ENCODE measurements at places on chromosomes 12 and 14. TPM values are rescaled to one million over a fixed set of nuclear protein-coding genes. Genes with fewer than 3 reads are reported as not detected.

DNA sequence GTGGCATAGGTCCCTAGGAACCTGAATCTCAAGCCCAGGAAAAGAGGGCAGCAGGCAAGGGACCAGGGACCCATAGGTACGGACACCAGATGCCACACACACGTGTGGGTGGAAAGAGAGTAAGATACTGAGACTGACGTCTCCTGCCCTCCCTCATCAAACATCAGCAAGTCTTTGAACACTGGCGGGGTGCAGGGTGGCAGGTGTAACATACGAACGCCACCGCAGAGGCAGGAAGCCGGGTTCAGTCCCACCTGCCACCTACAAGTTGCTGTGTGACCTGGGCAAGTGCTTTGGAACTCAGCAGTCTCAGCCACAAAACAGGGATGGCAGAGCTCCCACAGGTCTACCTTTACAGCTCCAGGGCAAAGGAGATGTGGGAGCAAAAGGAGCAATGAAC, 11.1 kb downstream of the ACTN1 start:
- H3K27ac ChIP-seq, result peak overlapping the region; percentile 95
- peak; percentile 65 for DNase-seq
- H3K4me1 ChIP-seq, result peaks cover 74% of the 10 kb centered on the region
- no peak overlapping the region for H3K4me3 ChIP-seq

- H3K4me1 ChIP-seq, result peaks cover 11% of the 10 kb centered on the region
- H3K27ac ChIP-seq, result no peak within 1 kb of the TSS
- no peaks in the 10 kb centered on the region for H3K36me3 ChIP-seq
Observed at GRCh38 chr14:59919570-59920377, at the start of gene LRRC9. Gene LRRC9, plus strand, starts transcription at chr14:59920144.

DNA sequence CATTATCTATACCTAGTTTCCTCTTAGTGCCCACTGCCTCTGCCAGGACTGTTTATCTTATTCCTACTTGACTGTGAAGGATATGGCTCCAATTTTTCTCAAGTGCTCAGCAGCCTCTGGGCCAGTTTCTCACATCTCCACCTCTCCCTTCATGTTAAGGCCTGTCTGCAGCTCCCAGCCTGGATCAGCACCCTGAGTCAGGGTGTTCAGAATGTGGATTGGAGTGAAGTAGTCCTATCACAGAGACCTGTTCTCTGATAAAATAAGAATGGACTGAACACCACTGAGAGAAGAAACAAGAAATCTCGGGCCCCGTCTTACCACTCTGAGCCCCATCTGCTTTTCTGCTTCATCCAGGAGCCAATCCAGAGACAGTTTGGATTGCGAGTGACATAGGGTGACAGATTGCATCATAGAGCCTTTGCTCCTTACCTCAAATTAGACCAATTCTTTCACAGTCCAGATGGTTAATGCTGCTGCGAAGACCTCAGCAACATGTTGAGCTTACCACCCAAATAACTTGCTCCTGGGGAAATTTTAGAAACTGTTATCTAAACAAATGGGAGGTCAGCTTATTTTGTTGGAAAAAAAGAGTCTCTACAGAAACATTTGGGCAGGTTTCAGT, 473.1 kb downstream of the PDZRN4 start:
- DNase-seq, result no peak
- H3K27ac ChIP-seq, result no peak overlapping the region
- H3K36me3 ChIP-seq, result no peaks in the 10 kb centered on the region
- H3K4me1 ChIP-seq, result no peaks in the 10 kb centered on the region
- no peak overlapping the region for H3K4me3 ChIP-seq

- H3K36me3 ChIP-seq, result no peaks in the 10 kb centered on the region
- no peak for DNase-seq
- no peak within 1 kb of the TSS for H3K27ac ChIP-seq
- H3K27me3 ChIP-seq, result no peaks in the 10 kb centered on the region
- no peaks in the 10 kb centered on the region for H3K4me1 ChIP-seq
Observed at GRCh38 chr12:8156845-8157244, at the start of gene ZNF705A. Gene ZNF705A, plus strand, starts transcription at chr12:8157015. Its CDS starts 15,611 bp downstream, at chr12:8172626.

CD163 gene
- total RNA-seq, result 33.2 TPM
